ENCODE measurements at places on chromosomes 5 and 9.

GRCh38 chr5:10111571-10111970 is 138.1 kb downstream of the ATPSCKMT start:
- no peak for DNase-seq

GRCh38 chr9:78973907-78974306 is 597.9 kb upstream of the TLE4 start:
- no peak for DNase-seq

GRCh38 chr5:42798284-42799240 is 13.1 kb downstream of the SELENOP start:
- DNase-seq: no peak

DNA sequence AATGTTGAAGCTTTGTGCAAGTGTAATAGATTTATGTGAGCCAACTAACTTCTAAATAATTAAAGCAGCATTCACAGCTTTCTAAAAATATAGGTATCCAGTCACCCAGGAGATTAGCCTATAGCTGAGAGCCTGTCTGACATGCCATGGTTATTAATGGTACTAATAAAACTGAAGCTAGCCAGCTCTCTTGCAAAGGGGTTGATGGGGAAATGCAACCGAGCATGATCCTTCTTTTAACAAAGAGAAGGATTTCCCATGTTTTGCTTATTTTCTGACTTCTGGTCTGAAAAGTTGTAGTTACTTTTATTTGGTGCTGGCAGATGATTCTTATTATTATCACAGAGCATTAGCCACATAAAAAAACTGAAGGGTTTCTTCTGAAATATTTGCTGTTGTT is 488.7 kb upstream of the CYLC2 start:
- DNase-seq: no peak

GRCh38 chr5:135587721-135588663 is 9.2 kb upstream of the CXCL14 start:
- DNase-seq: no peak

GRCh38 chr5:73591698-73592501 is 26.4 kb downstream of the UTP15 start:
- no peak for DNase-seq

DNA sequence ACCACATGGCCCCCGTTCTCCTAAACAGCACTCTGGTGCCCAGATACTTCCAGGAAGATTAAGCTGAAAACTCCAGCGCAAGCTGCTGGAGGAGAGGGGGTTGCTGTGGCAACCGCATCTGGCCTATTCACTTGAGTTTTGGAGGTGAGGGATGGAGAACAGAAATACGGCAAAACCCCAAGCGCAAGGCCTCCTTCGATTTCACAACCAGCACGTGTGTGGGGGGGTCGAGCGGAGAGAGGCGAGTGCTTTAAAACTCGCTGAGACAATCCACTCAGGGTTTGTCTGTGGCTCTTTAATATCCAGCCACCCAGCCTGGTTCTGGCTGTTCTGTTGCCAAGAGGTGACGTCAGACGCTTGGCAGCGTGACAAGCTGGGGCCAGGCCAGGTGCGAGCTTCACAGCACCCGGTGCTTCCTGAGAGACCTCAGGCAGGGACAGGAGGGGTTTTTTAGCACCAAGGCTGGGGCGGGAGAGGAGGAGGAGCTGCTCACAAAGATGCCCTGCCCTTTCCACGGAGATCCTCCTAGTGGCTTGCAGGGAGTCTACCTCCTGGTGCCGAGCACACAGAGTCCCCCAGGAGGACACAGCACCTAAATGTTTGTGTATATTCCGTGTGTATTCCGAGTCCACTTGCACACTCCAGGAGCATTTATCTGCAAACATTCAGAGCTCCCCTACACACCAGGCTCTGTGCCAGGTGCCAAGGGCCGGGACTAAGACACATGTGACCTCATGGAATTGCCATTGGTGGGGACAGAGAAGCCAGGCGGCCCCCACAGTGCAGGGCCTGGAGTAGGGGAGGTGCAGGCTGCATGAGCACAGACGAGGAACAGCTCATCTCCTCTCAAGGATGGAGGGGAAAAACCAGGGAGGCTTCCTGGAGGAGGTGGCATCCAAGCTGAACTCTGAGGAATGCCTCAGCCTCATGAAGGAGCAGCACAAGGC is 194.6 kb downstream of the OLFM1 start:
- no peak for DNase-seq

DNA sequence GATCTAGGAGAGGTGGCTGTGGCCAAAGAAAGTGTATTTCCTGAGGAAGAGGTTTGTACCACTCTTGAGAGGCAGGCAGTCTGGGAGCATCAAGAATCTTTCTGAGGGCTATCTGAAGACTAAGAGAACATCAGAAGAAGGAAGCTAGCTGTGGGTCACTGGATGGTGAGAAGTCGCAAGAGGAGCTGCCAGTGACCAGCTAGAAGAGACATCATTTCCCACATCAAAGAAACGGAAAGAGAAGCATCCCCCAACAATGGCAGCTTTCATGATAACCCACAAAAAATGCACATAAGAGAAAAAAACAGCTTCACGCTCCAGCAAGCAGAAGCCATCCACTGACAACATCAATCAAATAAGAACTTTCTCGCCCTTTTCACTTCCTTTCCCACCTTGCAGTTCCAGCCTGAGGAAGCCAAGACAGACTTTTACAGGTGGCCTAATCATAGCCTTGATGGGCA is 25.0 kb upstream of the CEP78 start:
- no peak for DNase-seq

DNA sequence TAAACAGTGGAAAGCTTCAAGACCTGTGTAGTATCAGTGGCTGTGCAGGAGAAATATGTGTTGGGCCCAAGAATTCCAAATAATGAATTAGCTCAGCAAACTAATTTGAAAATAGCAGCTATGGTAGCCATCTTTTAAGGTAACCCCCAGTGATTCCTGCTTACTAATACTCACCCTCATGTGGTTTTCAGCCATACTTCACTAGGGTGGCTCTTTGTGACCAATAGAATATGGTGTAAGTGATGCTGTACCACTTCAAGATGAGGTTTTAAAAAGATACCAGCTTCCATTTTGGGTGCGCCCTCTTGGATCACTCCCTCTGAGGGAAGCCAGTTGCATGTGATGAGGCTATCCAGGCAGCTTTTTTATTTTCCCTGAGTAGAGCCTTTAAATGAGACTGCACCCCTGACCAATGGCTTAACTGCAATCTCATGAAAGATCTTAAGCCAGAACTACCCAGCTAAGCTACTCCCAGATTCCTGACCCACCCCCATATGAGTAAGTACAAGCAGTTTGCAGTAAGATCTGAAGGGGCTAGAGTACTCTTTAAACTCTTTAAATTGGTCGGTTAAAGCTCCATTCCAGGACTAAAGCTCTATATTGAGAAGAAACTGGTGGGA is 58.3 kb downstream of the UHRF2 start:
- no peak for DNase-seq

- DNase-seq: no peak
Observed at GRCh38 chr5:5667136-5667554, 244.7 kb downstream of the ICE1 start.

DNA sequence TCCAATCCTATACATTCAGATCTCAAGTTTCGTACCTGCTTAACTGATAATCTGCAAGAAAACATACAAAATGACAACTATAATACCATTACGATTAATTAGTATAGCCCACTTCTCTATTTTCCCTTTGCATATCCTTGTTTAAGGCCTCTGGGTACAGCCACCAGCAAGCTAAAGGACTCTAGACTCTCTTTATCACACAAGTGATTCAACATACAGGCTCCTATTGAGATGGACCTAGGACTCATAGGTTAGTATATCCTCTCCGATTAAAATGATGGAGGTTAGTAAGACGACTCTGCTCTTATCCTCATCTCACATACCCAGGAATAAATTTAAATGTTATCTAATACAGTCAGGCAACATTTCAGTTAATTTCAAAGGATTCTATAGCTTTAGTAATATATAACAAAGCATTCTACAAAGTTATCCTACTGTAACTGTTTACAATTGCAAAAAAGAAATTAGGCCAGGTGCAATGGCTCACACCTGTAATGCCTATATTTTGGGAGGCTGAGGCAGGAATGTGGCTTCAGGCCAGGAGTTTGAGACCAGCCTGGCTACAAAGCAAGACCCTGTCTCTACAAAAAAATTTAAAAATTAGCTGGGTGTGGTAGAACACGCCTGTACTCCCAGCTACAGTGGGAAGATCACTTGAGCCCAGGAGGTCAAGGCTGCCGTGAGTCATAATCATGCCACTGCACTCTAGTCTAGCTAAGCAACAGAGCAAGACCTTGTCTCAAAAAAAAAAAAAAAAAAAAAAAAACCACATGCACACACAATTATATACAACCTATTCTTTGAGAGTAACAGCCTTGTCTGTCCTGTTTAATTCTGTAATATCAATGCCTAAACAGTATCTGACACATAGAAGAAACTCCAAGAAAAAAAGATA is 15.4 kb downstream of the HAUS6 start:
- DNase-seq: no peak

DNA sequence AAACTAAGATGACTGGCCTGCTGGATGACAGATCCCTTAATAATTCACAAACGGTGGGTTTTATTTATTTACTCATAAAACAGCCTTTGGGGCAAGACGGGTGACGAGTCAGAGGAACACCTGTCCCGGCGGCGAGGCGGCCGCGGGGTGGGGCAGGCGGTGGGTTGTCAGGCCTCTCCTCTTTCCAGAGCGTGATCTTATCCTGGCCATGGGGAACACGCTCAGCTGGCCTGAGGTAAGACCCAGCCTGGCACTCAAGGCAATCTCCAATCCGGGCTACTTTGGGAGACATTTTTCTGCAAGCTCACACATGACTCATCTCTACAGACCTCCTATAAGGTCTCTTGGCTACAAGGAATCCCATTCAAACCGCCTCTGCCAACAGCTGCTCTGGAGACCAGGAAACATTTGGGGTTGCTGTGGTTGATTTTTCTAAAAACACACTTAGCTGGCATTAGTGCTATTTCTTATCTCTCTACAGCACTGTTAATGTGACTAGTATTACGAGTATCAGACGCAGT is 6.3 kb downstream of the RAPGEF1 start:
- DNase-seq: no peak

DNA sequence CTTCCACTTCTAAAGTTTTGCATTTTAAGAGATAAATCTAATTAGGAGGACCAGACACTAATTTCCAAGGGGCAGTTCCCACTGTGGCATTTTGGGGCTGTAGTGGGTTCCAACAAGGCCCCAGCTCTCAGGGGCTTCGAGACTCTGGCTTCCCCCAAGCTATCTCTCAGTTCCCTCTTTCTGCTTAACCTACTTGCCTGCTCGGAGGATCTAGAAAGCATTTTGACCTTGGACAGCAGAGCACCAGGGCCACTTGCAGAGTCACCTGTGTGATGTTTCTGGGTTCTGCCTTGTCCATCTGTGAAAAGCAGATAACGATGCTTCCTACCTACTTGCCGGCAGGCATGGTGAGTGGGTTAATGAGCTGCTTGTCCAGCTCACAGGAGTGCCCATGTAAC is 175.4 kb downstream of the MED10 start:
- no peak for DNase-seq

- no peak for DNase-seq
Observed at GRCh38 chr5:35855187-35855586, 1.5 kb upstream of the IL7R start.

DNA sequence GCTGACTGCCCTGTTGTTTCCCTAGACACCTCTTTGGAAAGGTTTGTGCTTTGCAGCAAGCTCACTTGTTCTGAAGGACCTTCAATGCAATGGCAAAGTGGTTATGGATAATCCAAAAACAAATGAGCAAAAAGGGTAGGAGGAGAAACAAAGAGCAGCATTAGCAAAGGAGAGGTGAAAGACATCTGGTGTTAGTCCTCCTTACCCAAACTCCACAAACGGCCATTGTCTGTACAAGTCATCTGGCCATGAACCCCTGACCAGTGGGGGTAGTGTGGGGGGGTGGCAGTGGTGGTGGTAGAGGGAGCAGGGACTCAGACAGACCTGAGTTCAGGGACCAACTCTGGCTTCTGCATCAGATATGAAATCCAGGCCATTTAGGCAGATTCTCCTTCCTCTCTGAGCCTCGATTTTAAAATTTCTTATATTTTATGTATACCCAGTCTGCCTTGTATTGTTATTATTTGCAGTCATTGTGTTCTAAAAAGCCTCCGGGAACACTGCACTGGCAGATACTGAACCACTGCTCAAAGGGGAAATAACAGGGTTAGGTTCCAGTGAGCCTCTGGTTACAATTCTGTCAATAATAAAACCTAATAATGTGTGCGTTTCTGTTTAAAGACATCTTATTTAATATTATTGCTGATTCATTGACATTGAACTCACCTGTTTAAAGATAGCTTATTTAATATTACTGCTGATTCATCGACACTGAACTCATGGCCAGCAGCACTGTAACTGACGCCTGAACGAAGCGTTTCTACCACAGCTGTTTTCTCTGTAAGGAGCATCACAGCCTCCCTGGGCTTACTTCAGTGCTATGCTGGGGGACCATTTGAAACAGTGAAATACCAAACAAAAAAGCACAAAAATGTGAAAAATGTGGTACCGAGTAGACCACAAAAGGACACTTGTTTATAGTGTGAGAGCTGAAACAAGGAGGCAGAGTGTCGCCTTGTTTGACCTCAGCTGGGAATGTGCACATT is 156.0 kb downstream of the SEC61B start:
- no peak for DNase-seq

DNA sequence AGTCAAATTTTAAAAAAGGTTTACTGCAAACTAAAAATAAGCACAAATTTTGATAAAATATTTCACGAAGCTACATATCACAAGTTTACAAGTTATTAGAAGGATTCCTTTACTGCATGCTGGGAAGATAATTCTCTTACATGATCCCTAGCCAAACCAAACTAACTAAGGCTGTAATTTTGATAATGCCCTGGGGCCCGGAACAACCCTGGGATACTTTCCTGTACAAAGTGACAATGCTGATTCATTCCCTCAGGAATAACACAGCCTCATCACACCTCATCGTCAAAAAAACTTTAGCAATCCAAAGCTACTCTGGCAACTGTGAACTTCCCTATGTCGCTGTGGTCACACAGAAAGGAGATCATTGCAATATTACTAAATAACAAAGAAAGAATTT is 402.9 kb downstream of the RAB3C start:
- DNase-seq: no peak

DNA sequence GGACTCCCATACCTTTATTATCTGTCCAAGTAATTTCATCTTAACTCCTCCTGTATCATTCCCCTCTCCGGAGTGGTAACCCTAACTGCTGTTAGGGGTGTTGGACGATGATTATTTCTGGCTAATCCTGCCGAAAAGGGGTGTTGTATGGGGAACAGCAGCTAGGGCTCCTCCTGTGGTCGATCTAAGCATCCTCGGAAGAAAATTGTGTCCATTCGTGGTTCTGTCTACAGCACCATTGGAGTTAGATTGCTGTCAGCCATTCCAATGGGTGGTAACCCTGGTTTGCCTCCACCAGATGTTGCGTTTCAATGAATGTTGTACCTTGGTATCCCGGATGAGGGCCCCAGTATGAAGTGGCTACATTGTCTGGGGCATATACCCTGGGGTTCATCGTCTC is 35.6 kb upstream of the LMNB1 start:
- no peak for DNase-seq

- no peak for DNase-seq
Observed at GRCh38 chr5:158910782-158911692, 188.7 kb downstream of the EBF1 start.

- no peak for DNase-seq
Observed at GRCh38 chr9:110123341-110124095, 84.4 kb downstream of the C9orf152 start.

GRCh38 chr5:62343428-62343827 is 37.4 kb downstream of the KIF2A start:
- no peak for DNase-seq

- DNase-seq: no peak
Observed at GRCh38 chr5:42828671-42829070, 17.0 kb upstream of the SELENOP start.

Measured in activated naive CD4-positive, alpha-beta T cell (primary cell).